Smooth muscle cell of the coronary artery (primary cell): ENCODE measurements at places on chromosomes 12 and 14. TPM values are rescaled to one million over a fixed set of nuclear protein-coding genes. Genes with fewer than 3 reads are reported as not detected.

The CLEC2B gene
- total RNA-seq = 2.3 and 206 TPM in 2 replicates

The IQSEC3 gene
- total RNA-seq = 0.35 TPM in 1 of 2 replicates, not detected in the other

The LRRC10 gene
- not detected in 2 replicates for total RNA-seq

The STON2 gene
- total RNA-seq = 0.23 and 50.7 TPM in 2 replicates

The NOVA1 gene
- total RNA-seq = 0.90 and 2.2 TPM in 2 replicates

The KCNH5 gene
- under 0.01 and 0.15 TPM in 2 replicates for total RNA-seq

The CDKN1B gene
- 16.1 and 39.6 TPM in 2 replicates for total RNA-seq

The TAPBPL gene
- total RNA-seq = 5.1 and 15.4 TPM in 2 replicates

The KLRC1 gene
- not detected in 2 replicates for total RNA-seq

The NEUROD4 gene
- total RNA-seq = not detected in 2 replicates

The YLPM1 gene
- total RNA-seq = 15.9 and 19.5 TPM in 2 replicates

The LRRIQ1 gene
- 0.08 TPM in 1 of 2 replicates, not detected in the other for total RNA-seq

The P2RX7 gene
- under 0.01 and 5.4 TPM in 2 replicates for total RNA-seq

The SYNDIG1L gene
- not detected in 2 replicates for total RNA-seq

The MARCHF9 gene
- total RNA-seq = 3.4 and 4.7 TPM in 2 replicates

The TMEM63C gene
- 2.0 TPM in 1 of 2 replicates, not detected in the other for total RNA-seq

The CMKLR1 gene
- total RNA-seq = 0.08 and 1.3 TPM in 2 replicates

The TRPV4 gene
- 1.4 and 1.6 TPM in 2 replicates for total RNA-seq

The RAD51AP1 gene
- 0.23 and 3.2 TPM in 2 replicates for total RNA-seq

The GPD1 gene
- 0.30 and 0.47 TPM in 2 replicates for total RNA-seq

The GLI1 gene
- total RNA-seq = 0.23 and 0.38 TPM in 2 replicates

The TRHDE gene
- 0.38 TPM in 1 of 2 replicates, not detected in the other for total RNA-seq

The SLC38A4 gene
- 0.35 and 0.60 TPM in 2 replicates for total RNA-seq

The PWP1 gene
- total RNA-seq = 99.1 and 247 TPM in 2 replicates

The CD163L1 gene
- 0.59 and 8.1 TPM in 2 replicates for total RNA-seq

The CFAP73 gene
- total RNA-seq = not detected in 2 replicates

The TDRD9 gene
- total RNA-seq = 0.30 and 4.1 TPM in 2 replicates

The SCN8A gene
- 0.23 and 27.5 TPM in 2 replicates for total RNA-seq

The SP1 gene
- total RNA-seq = 20.6 and 22.9 TPM in 2 replicates

The GNPNAT1 gene
- 15.1 and 25.1 TPM in 2 replicates for total RNA-seq

The GTF2H3 gene
- total RNA-seq = 22.5 and 23.8 TPM in 2 replicates

The TC2N gene
- 0.08 and 0.12 TPM in 2 replicates for total RNA-seq

The MAP1LC3B2 gene
- total RNA-seq = 0.15 TPM in 1 of 2 replicates, not detected in the other

The LPAR5 gene
- under 0.01 TPM in 1 of 2 replicates, not detected in the other for total RNA-seq

The PTGER2 gene
- 0.60 and 1.3 TPM in 2 replicates for total RNA-seq

The C12orf54 gene
- not detected in 2 replicates for total RNA-seq

The GUCY2C gene
- total RNA-seq = not detected in 2 replicates

The KRR1 gene
- 13.5 and 23.5 TPM in 2 replicates for total RNA-seq

The HOXC9 gene
- total RNA-seq = 0.08 TPM in 1 of 2 replicates, not detected in the other

The SRRM4 gene
- not detected in 2 replicates for total RNA-seq

The IRAK3 gene
- 2.4 and 8.7 TPM in 2 replicates for total RNA-seq

The CLEC2D gene
- total RNA-seq = 0.60 and 2.5 TPM in 2 replicates

The ZDHHC22 gene
- not detected in 2 replicates for total RNA-seq

The GLT1D1 gene
- total RNA-seq = under 0.01 TPM in 1 of 2 replicates, not detected in the other

The AMIGO2 gene
- 0.82 and 123 TPM in 2 replicates for total RNA-seq

The NRDE2 gene
- 7.8 and 10.3 TPM in 2 replicates for total RNA-seq

The KCNK10 gene
- total RNA-seq = not detected in 2 replicates

The LRP1-AS gene
- total RNA-seq = not detected in 2 replicates

The ACRBP gene
- 0.23 TPM in 1 of 2 replicates, not detected in the other for total RNA-seq

The KRT8 gene
- 0.70 and 67.9 TPM in 2 replicates for total RNA-seq

The CSRNP2 gene
- total RNA-seq = 8.9 and 11.8 TPM in 2 replicates

The PTPRB gene
- total RNA-seq = 3.9 and 19.1 TPM in 2 replicates

The RNASE7 gene
- total RNA-seq = not detected in 2 replicates
